ENCODE measurements at places on chromosomes 12 and 14.

GRCh38 chr14:103626146-103626850 lies 2.7 kb upstream of the KLC1 start:
- no peak for DNase-seq

GRCh38 chr12:62731055-62731820 lies 203.7 kb downstream of the PPM1H start:
- DNase-seq, result no peak

GRCh38 chr14:57189070-57189469 lies 79.6 kb downstream of the EXOC5 start:
- DNase-seq, result no peak

DNA sequence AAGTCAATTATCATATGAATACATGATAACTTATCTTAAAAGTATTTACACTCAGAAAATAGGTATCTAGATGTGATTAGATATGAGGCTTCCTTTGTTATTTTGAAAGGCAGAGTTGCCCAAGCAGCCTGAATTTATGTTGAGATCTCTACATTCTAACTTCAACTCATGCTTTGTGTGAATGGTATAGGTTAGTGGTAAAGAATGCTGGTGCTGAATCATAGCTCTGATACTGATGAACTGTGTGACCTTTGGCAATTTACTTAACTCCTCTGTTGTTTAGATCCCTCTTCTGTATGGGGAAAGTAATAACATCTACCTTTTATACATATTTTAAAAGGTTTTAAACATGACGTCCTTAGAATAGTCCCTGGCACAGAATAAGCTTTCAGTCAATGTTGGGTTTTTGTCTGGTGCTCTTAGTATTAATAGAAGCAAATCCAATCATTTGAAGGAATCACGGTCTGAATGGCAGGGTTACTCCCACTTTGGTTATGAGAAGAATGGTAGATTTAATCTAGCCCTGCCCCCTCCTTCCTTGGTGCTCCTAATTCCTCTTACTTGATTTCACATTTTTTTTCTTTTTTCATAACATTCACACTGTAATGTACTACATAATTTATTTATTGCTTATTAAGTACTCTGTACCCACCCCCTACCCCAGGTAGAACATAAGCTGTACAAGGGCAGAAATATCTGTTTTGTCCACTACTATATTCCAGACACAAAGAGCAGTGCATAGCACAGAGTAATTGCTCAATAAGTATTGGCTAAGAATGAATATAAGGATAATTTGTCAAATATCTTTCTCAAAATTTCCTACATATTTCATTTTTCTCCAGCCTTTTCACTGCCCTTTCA lies 203.3 kb upstream of the KRR1 start:
- DNase-seq, result no peak

DNA sequence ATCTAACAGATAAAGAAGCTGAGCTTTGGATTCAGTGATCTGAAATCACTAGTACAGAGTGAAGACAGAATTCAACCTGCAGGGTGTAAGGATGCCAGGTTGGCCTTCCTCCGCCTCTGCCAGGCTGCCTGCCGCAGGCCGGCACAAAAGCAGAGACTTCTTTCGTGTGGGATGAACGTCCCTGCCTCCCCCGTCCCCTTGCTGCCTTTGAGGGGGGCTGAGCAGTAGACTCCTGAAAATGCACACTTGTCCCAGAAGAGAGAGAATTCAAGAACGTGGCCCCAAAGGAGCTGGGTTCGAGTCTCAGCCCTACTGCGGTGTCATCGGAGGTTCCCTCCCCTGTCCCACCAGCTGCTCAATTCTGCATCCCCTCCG lies 154.3 kb downstream of the BCL11B start:
- no peak for DNase-seq

- DNase-seq, result no peak
Measured at GRCh38 chr12:109689426-109689825, 24.2 kb upstream of the FAM222A start.

DNA sequence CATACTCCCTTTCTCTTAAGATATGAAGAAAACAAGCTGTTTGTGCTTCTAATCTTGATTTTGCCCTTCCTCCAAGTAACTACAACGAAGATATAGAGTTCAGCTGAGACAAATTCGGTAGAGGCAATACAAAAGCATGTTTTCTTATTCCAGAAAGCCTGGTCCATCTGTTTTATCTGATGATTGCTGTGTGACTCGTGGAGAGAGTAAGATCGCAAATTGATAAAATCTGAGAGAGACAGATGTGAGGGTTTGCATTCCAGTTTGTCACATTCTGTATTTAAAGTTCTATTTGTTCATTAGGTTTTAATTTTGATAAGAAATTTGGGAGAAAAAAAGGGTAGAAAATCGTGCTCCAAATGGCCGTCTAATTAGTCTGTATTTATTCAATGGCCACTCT lies 192.1 kb downstream of the CPNE8 start:
- DNase-seq, result no peak

DNA sequence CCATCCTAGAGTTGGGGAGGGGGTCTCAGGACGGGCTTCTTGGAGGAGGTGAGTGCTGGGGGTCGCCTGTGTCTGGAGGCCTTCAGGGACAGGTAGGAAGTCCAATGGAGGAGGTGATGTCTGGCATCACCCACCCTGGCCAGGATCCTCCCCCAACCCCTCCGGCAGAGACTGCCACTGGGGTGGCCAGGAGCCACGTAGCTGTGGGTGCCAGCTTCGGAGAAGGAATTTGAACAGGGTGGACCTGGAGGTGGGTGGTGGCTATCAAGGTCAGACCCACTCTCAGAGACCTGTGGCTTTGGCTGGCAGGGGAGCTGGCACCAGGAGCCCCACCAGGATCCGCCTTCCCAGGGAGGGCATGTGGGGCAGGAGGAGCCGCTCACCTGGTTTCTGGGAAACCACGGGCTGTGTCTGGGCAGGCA lies 9.1 kb downstream of the CEP170B start:
- DNase-seq, result no peak

GRCh38 chr12:130981911-130982310 lies 28.2 kb downstream of the ADGRD1 start:
- no peak for DNase-seq

- DNase-seq, result no peak
Measured at GRCh38 chr12:51247523-51248206, 9.0 kb downstream of the DAZAP2 start.

DNA sequence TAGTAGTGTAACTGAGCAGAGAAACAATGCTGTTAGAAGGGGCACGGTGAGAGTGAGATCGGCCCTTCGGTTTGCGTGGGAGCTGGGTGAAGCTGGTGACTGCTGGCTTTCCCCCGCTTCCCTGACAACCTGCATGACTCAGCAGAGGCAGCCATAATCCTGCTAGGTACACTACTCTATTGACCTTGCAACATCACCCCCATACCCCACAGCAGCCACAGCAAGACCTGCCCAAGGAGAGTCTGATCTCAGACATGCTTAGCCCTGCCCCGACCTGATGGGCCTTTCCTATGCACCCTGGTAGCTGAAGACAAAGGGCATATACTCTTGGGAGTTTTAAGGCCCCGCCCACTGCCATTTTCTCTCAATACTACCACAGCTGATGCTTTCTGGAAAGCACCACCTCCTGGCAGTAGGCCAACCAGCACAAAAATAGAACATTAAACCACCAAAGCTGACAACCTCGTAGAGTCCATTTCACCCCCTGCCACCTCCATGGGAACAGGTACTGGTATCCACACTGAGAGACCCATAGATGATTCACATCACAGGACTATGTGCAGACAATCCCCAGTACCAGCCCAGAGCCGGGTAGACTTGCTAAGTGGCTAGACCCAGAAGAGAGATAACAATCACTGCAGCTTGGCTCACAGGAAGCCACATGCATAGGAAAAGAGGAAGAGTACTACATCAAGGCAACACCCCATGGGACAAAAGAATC lies 75.9 kb upstream of the RGS6 start:
- no peak for DNase-seq

DNA sequence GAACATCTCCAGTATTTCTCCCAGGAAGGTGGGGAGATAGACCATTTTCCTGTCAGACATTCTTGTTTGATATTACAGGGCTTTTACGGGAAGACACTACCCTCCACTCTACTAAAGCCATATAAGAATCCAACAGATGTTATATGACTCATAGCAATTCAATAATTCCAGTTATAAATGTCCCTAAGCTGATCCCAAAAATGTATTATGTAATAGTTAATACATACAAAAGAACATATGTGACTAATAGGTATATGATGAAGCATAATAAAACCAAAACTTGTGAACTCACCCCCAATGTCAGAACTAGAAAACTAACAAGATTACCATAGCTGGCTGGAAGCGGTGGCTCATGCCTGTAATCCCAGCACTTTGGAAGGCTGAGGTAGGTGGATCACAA lies 84.2 kb downstream of the EFCAB11 start:
- no peak for DNase-seq

GRCh38 chr14:36315159-36315853 lies 5.1 kb downstream of the MBIP start:
- no peak for DNase-seq

- DNase-seq, result no peak
Measured at GRCh38 chr14:59116984-59117415, 71.5 kb upstream of the DAAM1 start.

DNA sequence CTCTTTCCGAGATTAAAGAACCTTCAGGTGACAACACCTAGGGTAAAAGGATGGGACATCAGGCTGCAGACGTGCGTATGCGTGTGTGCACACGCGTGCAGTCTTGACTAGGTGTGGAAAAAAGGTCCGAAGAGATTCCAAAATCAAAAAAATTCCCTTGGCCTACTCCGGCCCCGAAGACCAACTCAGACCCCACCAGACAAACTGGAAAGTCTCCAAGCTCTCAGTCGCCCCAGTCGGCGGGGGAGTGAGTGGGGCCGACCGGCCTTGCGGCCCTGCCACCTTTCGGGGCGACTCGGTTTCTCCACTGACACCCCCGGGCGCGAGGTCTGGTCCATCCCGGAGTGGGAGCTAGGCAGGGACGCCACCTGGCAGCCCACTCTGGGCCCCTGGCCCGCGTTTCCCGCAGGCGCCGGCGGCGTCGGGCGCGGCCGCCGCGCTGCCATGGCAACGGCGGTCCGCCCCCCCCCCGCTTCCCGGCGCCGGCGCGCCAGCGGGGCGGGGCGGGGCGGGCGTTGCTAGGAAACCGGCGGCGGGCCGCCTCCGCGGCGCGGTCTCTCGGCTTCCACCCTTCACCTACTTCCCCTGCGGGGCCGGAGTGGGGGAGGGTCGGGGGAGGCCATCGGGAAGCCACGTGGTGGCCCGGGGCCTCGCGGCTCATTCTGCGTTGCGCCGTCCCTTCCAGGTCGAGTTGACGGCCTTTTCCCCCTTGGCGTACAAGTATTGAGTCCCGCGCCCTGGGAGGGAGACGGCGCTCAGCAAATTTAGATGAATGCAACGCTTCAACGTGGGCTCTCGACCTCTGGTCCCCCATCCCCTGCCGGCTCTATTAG lies 253.1 kb downstream of the EFCAB11 start:
- peak; percentile 62 for DNase-seq

DNA sequence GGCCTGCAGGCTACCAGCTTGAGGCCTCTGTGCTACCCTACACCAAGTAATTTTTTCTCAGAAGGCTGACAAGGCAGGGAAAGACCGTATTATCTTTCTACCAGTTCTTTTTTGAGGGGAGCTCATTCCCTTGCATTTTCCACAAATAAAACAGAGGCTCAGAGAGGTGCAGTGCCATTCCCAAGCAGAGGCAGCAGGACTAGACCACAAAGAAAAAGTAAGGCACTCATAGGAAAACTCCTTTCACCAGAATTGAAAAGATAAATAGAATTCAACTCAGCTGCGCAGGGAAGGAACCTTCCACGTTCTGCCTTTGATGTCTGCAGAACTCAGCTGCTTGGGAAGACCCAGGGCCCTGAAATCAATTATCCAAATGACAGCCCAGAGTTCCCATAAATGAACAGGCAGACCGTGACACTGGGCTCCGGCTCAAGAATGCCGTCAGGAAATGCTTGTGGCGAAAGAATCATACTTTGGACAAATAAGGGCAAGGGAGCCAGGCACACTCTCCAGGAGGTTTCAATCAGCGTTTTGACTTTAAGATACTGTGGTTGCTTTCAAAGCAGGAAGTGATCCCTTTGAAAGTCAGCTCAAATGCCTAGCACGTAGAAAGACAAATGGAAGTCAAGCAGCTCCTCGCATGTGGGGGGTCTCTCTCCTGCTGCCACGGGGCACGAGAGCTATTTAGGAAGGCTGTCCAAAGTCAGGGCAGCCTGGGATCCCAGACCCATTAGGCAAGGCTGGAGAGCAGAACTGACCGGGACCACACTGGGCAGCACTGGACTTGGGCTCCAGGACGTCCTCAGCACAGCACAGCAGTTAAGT lies 14.0 kb downstream of the KCTD10 start:
- no peak for DNase-seq

DNA sequence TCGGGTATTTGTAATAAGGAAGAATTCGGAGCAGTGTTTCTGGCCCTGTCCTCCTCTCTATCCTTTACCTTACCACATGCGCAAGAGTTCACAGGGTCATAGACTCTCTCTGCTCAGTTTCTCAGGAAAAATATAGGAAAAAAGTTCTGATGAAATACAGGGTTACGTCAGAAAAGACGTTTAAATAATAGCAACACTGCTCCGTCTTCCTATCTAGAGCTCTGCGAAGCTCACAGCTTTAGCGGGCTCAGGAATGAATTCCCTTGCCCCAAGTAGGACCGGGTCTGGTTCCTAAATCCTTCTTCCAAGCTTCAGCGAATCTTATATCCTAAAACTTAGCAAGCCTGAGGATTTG lies 365 bp downstream of the CCDC59 start:
- DNase-seq, result no peak

- no peak for DNase-seq
Measured at GRCh38 chr12:74971201-74971600, 238.4 kb downstream of the KCNC2 start.

GRCh38 chr12:31407562-31407961 lies 81.6 kb upstream of the SINHCAF start:
- DNase-seq, result no peak
